CD4-positive, alpha-beta T cell treated with Interleukin-6 at 100 ng/mL for 8 hours (primary cell): ENCODE measurements at places on chromosomes 1 and 21.
A peak's percentile ranks its signal among the peaks of the same experiment; 100 is the strongest.

GRCh38 chr1:21027805-21028204 lies 148.9 kb downstream of the EIF4G3 start:
- no peak for DNase-seq

GRCh38 chr1:21782349-21782867 lies 541 bp downstream of the USP48 start:
- DNase-seq, result peak; percentile 32

DNA sequence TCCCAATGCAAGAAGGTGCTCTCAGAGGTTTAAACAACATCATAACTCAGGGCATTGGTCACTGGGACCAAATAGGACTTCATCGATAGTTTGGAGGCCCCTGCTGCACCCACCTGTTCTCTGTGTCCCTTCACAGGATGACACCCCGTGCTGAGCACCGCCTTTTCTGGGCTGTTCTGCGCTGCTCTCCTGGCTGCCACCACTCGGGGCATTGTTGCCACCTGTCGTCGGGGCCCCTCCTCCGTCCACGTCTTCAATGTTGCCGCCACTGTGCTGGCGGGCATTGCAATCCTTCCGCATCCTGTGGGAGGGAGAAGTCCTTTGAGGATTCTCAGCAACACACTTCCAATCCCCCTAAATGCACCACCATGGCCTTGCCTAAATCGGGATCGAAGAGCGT lies 47.7 kb downstream of the NTPCR start:
- no peak for DNase-seq

DNA sequence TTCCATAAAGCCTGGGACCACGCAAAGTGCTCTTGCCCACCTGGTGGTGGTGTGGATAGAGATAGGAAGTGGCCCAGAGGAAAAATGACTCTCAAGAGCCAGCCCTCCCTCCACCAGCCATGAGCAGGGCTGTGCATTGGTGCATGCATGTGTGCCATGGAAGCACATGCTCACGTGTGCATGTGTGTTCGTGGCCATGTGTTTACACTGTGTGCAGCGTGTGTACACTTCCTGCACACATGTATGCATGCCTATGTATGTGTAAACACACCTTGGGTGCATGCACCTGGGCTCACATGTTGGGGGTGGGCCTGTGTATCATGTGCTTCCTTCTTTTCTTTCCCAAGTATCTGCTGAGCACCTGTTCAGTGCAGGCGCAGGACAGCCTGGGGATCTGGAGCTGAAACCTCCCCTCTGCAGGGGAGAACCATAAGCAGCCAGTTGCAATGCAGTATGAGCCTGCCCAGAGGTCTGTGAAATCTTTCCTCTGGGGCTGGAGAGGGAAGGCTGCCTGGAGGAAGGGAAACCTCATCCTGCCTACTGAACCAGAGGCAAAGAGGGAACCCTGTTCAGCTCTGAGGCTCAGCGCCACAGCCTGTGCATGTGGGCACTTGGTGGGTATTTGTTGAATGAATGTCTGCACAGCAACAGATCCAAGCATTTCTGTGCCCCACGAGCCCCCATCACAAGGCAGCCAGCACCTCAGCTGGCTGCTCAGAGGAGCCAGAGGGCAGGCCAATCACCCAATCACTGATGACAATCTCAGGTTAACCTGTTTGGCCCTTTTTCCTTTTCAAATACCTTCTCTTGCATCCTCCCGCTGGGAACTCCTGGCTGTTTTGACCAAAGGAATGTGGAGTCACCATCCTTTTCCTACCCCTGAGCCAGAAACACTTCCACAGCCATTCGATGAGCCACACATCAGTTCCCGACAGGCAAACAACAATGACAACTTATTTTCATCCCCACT lies 327.0 kb downstream of the NPHP4 start:
- no peak for DNase-seq

DNA sequence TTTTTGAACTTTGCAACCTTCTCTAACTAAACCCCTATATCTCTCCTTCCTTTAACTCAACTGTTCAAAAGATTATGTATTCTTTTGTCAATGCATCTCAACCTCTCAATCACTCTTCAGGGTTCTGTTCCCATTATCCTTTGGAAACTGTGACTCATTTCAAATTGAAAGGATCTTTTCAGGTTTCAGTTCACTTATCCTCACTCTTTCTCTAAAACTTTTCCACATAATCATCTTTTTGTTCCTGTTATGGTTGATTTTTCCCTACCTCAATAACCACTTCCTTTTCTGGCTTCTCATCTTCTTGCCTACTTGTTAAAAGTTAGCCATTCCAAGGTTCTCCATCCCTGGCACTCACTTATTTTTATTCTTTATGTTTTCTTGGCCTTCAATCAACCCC lies 56.2 kb upstream of the NUF2 start:
- DNase-seq, result no peak

GRCh38 chr1:224141693-224142092 lies 27.8 kb downstream of the FBXO28 start:
- DNase-seq, result no peak

- no peak for DNase-seq
Measured at GRCh38 chr21:38173276-38174035, 83.3 kb upstream of the KCNJ15 start.

DNA sequence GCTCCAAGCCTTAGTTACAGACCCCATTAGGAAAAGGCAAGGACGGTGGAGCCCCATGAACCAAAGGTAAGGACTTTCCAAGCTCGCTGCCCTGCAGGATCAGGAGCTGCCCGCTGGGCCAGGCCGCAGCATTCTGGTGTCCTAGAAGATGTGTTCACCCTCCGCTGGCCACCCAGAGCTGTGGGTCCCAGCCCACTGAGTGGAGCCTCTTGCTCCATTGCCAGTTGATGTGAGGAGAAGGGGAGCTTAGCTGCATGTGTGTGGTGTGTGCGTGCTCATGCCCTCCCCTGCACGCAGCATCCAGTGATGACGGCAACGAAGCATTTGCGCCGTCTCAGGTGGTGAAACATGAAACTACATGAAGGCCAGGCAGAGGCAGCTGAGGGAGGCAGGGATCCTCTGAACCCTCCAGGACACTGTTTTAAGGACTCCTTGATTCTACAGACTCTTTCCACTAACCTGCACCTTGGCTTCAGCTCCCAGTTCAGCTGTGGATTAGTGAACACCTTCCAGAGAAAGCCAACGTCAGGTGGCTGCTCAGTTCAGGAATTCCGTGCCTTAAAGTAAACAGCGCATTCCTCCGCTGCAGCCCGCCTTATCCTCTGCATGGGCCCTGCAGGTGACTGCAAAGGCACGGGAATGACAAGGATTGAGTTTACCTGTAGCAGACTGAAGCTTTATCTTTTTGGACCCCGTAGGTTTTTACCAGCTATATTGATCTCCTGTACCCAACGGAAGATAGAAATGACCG lies 48.7 kb downstream of the SMYD2 start:
- no peak for DNase-seq

GRCh38 chr1:173409613-173410012 lies 67.5 kb upstream of the PRDX6 start:
- DNase-seq, result peak; percentile 32

- DNase-seq, result no peak
Measured at GRCh38 chr1:31441558-31441957, 28.5 kb downstream of the SERINC2 start.

- DNase-seq, result peak; percentile 30
Measured at GRCh38 chr1:77313491-77313890, 31.7 kb downstream of the AK5 start.

DNA sequence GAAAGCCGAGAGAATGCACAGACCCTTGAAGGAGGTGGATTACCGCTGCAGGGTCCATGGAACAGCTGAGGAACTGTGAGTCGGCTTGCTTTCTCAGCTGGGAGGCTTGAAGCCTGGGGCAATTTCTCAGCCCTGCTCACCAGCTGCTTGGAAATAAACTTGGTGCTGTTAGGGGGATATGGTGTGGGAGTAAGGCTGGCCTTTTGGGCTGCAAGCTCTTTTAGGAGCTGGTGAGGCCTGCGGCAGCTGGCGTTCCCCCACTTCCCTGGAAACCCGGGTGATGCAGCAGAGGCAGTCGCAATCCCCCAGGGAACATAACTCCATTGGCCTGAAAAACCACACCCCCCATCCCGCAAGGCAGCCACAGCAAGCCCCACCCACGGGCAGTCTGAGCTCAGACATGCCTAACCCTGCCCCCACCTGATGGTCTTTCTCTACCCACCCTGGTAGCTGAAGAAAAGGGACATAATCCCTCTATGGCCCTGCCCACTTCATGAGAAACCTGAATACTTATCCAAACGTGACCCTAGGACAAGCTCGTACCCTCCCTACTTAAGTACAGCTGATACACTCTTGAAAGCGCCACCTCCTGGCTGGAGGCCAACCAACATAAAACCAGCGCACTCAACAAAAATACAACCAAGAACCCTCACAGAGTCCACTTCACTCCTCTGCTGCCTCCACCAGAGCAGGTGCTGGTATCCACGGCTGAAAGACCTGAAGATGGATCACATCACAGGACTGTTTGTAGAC lies 1995.8 kb downstream of the NCAM2 start:
- DNase-seq, result no peak

DNA sequence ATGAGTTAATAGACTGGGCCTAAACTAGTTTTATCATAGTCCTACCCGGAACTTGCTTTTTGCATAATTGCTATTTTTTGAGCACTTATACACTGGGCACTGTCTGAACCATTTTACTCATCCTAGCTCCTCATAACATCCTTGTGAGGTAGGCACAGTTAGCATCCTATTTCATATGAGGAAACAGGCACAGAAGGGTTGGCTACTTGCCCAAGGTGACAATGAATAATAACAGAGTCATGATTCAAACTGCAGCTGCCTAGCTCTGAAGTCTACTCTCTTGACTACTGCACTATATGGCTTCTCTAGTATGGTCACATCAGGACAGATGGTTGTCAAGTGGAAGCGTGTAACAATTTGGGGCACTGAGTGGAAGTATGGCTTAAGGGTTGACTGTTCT lies 18.2 kb upstream of the RC3H1 start:
- no peak for DNase-seq

DNA sequence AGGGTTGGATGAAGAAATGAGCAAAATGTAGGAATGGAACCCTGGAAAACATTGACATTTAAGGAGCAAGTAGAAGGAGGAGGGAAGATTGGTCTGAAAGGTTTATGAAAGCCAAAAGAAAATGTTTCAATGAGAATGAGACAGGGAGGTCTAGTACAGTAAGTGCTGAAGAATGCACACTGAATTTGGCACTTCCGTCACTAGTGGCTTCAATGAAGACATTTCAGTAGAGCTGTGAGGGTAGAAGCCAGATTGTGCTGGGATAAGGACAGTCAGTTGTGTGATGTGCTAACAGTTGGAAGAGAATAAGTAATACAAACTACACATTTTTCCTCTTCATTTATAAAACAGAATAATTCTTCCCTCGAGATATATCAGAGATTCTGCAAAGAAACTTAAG lies 17.1 kb downstream of the THEM4 start:
- no peak for DNase-seq

DNA sequence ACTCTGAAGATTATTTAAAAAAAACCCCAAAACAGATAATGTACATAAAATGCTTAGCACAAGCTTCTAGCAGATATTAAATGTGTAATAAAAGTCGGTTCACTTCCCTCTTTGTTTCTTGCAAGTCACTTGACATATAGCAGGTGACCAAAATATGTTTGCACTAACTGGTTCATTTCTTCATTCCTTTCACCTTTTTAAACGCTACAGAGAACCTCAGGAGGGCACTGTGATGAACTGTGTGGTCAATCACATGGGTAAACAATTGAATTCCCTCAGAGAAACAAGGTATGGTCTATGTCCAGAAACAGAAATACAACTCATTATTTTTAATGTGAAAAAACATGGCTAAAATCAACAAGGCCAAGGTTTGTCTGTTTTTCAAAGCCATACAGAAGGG lies 51.3 kb upstream of the BCL10 start:
- no peak for DNase-seq

DNA sequence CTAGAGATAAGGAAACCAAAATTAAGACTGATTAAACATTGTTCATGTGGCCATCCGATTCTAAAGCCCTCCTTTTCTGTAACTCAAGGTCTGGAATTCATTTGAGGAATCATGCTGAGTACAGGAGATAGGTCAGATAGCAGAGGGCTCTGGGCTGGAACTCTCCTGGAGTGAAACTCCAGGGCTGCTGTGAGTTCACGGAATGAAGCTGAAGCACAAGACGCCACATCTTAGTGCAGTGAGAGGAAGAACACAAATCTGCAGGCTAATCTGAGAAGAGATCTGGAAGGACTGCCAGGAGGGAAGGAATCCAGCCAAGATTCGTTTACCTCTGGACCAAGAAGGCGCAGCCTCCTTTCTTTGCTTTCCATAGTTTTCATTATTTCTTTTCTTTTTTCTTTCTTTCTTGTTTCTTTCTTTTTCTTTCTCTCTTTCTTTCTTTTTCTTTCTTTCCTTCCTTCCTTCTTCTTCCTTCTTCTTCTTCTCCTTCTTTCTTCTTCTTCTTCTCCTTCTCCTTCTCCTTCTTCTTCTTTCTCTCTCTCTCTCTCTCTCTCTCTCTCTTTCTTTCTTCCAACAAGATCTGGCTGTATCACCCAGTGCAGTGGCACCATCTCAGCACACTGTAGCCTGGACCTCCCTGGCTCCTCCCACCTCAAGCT lies 74.8 kb upstream of the ATP1B1 start:
- no peak for DNase-seq

DNA sequence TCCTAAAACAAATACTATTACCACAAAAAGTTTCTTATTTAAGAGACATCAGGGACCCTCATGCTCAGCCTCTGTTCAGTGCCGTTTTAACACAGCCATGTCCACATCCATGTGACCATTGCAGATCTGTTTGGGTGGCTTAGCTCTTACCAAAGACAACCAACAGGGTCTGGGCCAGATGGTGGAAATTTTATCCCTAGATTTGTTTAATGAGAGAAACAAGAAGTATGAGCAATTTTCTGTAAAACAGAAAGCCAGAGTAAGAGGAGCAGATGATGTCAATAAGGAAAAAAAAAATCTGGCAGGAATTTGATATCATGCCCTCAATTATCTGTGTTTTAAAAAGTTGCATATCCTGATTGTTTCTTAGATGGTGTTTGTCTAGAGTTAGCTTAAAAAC lies 299.9 kb downstream of the TM2D1 start:
- no peak for DNase-seq

DNA sequence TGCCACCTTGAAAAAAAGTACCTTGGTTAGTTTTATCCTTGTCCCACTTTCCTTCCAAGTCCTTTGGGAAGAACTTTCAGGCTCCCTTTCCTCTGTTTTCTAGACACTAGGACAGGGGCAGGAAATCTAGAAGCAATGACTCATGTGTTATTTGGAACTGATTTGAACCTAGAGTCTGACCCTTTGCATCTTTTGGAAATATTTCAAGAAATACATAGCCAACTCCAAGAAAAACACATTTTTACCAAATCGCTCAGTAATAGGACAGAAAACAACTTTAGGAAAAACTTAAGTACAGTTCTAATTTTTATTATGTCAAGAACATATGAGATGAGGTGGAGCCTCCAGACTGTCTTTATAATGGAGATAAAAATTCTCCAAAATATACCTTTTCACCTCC lies 292.4 kb downstream of the PTBP2 start:
- DNase-seq, result no peak
